MCF 10A (cell line): ENCODE measurements at places on chromosomes 1 and 21.

- DNase-seq = peak; percentile 91
Observed at GRCh38 chr1:202107801-202108731, 14.7 kb upstream of the GPR37L1 start.

GRCh38 chr1:183674886-183675285 is 21.8 kb upstream of the APOBEC4 start:
- no peak for DNase-seq

DNA sequence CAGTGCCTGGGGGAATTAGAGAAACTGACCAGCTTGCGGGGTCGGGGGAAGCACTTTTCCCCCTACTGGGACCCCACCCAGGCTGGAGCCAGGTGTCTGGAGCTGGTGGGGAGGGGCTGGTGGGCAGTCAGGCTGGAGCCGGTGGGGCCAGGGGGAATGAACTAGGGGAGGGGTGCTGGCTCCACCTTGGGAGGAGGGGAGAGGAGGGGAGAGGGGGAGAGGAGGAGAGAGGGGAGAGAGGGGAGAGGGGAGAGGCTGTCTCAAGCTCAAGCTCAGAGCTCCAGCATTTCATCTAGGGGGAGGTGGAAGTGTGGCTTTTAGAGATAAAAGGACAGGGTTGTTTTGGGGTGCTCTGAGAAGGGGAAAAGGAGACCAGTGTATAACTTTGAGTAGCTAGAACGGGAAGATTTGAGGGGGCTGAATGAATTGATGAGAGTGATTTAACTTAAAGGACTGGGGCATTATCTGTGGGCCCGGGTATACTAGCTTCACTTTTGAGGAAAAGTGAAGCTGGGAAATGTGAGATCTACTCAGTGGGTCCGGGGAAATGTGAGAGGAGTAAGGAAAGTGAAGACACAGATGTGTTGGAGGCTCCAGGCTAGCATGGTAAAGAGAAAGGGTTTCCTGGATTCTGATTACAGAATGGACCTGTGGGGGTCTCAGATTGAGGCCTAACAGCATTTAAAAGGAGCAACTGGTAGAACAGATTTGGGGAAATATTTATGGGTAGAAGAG is 2.8 kb downstream of the EFNA1 start:
- no peak for DNase-seq

- DNase-seq = peak; percentile 43
Observed at GRCh38 chr1:39104158-39105060, 78.3 kb downstream of the NDUFS5 start.

DNA sequence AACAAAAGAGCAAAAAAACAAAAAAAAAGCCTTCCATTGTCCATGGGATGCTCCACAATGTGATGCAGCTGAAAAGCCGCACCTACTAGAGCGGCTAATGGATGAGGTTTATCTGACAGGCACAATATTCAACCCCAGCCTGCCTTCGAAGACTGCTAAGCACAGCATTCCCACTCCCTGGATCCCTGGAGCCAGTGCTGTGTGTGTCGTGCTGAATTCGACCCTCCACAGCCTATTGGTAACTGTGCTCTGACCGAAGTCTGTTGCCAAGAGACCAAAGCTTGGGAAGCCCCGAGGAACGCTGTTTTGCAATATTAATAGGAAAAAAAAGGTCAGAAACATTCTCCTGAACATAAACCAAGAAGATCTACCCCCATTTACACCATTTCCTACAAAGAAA is 57.2 kb upstream of the PUM1 start:
- DNase-seq = no peak
